Thymus (tissue), 14 donors: ENCODE measurements at places on chromosomes 12 and 14.

- no peak for DNase-seq
Observed at GRCh38 chr12:57470286-57470969, 9.2 kb downstream of the ARHGAP9 start.

GRCh38 chr14:90627478-90627877, 188.8 kb downstream of the TTC7B start:
- DNase-seq, result no peak

GRCh38 chr14:98773814-98774213, 498.2 kb downstream of the BCL11B start:
- no peak for DNase-seq

DNA sequence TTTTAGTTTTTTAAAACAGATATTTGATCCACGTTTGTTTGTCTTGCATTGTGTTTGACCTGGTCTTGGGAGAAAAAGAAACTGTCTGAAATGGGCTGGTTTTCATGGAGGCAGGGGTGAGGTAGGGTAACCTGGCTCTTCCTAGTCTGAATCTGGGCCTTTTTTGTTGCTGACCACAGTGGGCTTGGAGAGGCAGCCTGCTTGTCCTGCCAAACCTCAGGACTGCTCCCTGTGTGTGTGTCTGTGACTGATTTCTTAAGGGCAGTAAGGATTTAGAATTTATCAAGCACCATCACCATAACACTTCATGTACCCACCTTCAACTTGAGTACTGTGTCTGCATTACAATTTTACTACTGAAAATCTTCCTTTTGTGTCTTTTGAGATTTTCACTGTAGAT, 28.5 kb downstream of the DAAM1 start:
- DNase-seq, result no peak

- no peak for DNase-seq
Observed at GRCh38 chr14:97709552-97709951, 912.4 kb downstream of the VRK1 start.

DNA sequence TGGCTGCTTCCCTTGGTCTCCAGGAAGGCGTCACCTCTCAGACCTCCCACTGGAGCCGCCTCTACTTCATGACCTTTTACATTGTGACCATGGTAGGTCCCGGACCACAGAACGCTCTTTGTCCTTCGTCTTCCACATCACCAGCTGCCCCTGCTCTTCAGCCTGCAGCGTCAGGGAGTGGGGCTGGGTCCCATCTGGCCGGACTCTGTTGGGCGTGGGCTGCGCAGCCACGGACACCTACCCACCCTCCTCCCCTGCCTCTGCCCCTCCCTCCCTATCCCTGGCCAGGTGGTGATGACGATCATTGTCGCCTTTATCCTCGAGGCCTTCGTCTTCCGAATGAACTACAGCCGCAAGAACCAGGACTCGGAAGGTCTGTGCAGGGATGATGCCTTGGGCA, 43.3 kb downstream of the SLC8B1 start:
- DNase-seq, result no peak

- DNase-seq, result no peak
Observed at GRCh38 chr12:263574-263973, 938 bp upstream of the SLC6A13 start.

- DNase-seq, result no peak
Observed at GRCh38 chr12:27516625-27517024, 7.4 kb upstream of the PPFIBP1 start.

- DNase-seq, result no peak
Observed at GRCh38 chr12:94290353-94290752, 142.0 kb downstream of the PLXNC1 start.

DNA sequence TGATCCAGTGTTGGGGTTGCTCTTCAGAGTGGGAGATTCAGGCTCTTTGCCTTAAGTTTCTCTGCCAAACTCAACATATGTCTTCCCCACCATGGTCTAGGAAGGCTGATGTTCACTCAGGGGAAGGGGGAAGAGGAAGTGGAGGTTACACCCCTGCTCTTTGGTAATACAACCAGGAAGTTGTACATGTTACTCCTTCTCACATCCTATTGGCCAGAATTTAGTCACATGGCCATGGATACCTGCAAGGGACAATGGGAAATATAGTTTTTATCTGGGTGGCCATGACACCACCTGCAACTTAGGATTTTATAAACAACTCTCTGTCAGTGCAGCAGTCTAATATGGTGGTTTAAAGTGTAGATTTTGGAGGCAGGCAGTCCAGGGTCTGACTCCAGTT, 150.9 kb downstream of the TBX5 start:
- DNase-seq, result no peak

- no peak for DNase-seq
Observed at GRCh38 chr12:468671-469389, 9.1 kb downstream of the B4GALNT3 start.

- DNase-seq, result no peak
Observed at GRCh38 chr14:91103116-91103515, 10.8 kb upstream of the DGLUCY start.

GRCh38 chr12:126346087-126346486, 1280.9 kb downstream of the AACS start:
- no peak for DNase-seq

- DNase-seq, result no peak
Observed at GRCh38 chr12:128068211-128068610, 198.8 kb upstream of the TMEM132C start.

DNA sequence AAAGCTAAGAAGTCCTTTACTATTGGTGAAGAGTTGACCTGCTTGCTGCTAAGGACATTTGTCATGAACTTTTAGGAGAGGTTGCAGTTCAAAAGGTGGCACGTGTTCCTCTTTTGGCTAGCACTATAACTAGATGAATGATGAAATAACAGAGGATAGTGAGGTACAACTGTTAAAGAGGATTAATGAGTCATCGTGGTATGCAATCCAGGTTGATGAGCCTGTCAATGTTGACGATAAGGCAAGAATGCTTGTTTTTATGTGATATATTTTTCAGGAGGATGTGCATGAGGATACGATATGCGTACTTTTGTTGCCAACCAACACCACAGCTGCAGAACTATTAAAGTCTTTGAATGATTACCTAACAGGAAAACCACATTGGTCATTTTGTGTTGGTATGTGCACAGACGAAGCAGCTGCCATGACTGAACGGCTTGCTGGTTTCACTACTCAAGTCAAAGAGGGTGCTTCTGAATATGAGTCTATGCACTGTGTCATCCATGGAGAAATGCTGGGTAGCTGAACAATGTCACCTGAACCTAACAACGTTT, 10.6 kb downstream of the CEP128 start:
- DNase-seq, result peak; percentile 13

GRCh38 chr12:50110762-50111351, 1.2 kb upstream of the COX14 start:
- no peak for DNase-seq

GRCh38 chr12:67431411-67432020, 162.4 kb downstream of the CAND1 start:
- no peak for DNase-seq

GRCh38 chr12:64860446-64860998, 36.1 kb downstream of the TBC1D30 start:
- no peak for DNase-seq

- no peak for DNase-seq
Observed at GRCh38 chr14:106055289-106055688, 528.9 kb downstream of the TMEM121 start.

GRCh38 chr12:68788554-68789143, 19.3 kb upstream of the MDM2 start:
- no peak for DNase-seq

DNA sequence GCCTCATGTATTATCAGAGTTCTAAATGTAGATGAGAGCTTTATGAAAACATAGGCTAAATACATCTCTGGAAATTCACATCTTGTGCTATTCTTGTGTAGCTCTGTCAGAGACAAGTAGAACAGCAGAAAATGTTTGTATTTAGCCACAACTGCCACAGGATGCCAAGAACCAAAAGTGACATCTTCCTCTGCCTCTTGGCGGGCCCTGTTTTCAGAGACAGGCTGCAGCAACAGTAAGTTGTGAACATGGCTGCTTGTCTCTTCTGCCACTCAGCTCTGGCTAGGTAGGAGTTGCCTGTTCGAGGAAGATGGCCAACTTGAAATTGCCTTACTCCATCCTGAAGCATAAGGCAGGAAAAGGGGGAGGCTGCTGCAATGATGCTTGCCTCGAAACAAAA, 30.4 kb downstream of the SETD3 start:
- DNase-seq, result no peak

GRCh38 chr12:51819736-51820525, 28.6 kb downstream of the FIGNL2 start:
- no peak for DNase-seq

DNA sequence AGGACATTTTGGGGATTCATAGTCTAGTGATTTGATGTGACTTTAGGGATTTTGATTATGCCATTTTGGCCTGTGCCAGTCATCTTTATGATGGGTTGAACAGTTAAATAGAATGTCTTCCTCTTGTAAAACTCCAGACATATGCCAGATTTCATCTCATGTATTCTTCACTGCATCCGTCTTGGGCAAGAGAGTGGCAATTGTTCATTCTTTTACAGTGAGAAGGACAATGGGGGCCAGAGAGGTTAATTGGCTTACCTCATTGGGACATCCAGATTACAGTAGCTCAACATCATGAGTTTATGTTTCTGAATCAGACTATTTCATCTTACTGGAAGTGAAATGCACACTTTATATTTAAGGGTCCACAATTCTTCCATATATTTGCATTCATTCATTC, 108.2 kb upstream of the SLC38A2 start:
- no peak for DNase-seq

DNA sequence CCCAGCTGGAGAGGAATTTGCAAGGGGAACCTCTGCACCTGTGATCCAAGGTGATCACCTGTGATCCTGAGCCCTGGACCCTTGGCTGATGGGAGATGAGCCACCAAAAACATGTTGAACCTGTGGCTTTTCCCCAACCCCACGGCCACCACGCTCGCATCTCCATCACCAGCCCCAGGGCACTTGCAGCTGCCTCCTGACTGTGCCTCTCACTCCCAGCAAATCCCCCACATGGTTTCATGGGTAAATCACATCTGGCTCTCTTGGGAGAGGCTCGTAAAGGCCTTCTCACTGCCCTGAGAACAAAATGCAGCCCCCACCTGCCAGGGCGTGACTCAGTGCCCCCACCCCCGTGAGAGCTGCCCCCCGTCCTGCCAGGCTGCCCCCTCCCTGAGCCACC, 76.0 kb downstream of the RFLNA start:
- no peak for DNase-seq

DNA sequence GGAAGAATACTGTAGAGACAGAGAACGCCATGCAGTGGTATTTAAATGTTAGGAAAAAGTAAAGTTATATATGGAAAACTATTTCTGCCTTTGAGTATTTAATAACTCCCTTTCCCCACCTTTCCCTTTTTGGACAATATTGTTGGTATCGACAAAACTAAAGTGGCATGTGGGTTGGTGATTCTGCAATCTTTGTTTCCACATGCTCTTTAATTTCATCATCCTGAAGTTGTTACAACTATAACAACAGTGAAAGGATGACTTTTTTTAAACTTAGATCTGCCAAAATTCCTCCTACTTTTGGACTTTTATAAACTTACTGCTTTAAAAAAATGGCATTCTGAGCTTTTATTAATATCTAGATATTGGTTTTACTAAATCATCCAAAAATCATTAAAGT, 25.3 kb downstream of the TTC8 start:
- no peak for DNase-seq

GRCh38 chr12:88391556-88391955, 188.7 kb downstream of the KITLG start:
- no peak for DNase-seq

- DNase-seq, result no peak
Observed at GRCh38 chr12:24393071-24393470, 443.6 kb upstream of the SOX5 start.

GRCh38 chr14:35028435-35028834, 17.6 kb upstream of the FAM177A1 start:
- DNase-seq, result no peak

DNA sequence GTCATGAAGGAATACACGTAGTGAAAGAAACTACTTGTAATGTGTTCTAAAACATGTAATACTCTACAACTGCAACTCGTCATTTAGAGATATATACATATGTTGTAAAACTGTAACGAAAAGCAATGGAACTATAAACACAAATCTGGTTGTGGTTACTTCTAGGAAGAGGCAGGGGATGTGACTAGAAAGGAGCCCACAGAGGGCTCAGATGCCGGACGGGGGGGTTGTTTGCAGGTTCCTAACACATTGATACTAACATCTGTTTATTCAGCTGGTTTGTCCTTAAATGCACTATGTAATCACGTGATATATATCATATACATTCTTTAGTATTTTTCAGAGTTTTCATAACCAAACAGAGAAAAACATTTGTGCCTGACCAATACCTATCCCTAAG, 16.1 kb upstream of the ANHX start:
- DNase-seq, result no peak

DNA sequence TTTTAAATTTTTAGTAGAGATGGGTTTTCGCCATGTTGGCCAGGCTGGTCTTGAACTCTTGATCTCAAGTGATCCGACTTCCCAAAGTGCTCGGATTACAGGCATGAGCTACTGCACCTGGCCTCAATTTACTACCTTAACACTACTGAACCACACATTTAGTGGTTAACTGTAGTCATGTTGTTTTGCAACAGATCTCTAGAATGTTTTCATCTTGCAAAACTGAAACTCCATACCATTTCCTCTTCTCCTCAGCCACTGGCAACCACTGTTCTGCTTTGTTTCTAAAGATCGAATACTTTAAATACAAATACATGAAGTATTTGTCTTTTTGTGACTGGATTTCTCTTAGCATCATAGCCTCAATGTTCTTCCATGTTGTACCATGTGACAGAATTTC, 15.4 kb upstream of the SMCO2 start:
- no peak for DNase-seq

DNA sequence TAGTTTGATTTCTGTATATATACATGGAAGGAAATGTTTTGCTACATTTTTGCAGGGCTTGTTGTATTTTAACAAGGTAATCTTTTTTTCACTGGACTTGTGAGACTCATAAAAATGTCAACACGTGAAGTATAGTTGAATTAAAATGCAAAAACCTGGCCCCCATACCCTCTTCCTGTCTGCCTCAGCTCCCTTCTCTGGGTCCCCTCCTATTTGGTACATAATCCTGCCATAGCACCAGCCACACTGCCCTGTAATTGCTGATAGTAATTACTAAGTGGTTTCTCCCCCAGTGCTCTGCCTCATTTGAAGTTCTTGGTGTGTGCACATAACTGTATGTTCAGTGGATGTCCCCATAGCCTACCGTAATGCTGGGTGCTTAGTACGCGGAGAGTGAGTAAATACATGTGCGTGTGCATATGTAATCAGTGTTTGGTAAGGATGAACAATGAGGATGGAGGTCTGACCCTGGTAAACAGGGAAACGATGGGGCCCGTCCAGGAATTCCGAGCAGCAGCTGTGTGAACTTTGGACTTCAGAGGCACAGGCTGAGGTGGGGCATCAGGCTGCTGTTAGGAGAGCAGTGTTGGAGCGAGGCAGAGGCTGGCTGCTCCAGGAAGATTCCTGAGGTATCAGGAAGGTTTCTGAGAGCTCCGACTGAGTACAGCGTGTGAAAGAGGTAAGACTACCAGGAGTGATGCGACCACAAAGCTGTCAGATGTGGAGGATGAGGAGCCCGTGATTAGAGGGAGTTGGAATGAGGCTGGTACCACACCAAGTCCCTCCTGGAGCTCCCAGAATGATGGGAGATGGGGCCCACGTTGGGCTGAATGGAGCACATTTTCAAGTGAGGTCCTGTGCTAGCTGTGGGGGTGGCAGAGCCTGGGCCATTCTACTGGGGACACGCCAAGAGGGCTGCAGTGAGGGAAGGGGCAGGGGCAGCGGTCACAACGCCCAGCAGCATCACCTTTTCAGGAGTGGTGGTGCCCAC, 106.8 kb downstream of the PELI2 start:
- DNase-seq, result no peak

GRCh38 chr14:96164861-96165490, 39.7 kb upstream of the BDKRB2 start:
- no peak for DNase-seq
